Thoracic aorta (tissue), 2 donors: ENCODE measurements at places on chromosomes 12 and 14. TPM values are rescaled to one million over a fixed set of nuclear protein-coding genes. Genes with fewer than 3 reads are reported as not detected.

Gene TSPAN8
- total RNA-seq = 70.9 TPM

Gene C12orf50
- not detected for total RNA-seq

Gene ZFC3H1
- 48.6 TPM for total RNA-seq

DNA sequence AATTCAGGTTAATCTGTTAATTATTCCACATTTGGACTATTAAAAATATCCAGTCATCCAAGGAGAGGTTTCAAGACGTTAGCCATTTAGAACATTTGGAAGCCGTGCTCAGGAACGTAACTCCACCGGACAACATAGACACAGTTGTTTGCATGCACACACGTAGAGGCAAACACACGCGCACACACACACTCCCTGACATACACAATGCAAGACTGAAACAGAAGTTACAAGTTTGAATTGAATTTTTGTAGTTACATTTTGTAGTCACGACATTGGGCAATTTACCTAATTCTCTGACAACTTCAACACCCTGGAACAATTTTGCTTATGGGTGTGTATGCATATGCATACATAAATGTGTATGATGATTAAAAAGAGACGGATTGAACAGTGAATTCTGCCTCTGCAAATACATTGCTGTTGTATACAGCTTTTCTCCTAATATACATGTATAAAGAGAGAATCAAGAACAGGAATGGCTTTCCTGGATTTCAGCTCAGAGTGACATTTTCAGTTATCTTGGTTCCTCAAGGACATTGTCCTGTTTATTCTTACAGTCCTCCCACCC is 298.8 kb downstream of the LRFN5 start:
- H3K4me3 ChIP-seq = no peak overlapping the region
- no peak overlapping the region for H3K27ac ChIP-seq
- DNase-seq = no peak

DNA sequence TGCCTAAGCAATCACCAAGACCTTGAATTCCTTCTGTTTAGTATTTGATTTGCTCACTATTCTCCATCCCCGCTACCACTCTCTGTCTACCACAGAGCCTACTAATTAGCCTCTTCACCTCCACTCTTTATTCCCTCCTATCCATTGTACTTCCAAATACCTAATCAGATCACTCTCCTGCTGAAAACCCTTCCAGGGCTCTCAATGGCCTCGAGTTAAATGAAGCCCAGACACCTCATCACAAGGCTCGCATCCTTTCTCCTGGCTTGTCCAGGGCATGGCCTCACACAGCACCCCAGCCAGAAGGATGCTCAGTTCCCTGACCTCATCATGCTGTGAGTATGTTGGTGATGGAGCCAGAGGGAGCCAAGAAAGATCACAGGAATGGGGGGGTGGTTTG is 71.4 kb upstream of the PRMT8 start:
- H3K4me1 ChIP-seq = no peaks in the 10 kb centered on the region
- no peak overlapping the region for H3K27ac ChIP-seq
- H3K27me3 ChIP-seq = no peaks in the 10 kb centered on the region
